CD4-positive, alpha-beta T cell treated with Interleukin-2 at 100 ng/mL for 4 hours (primary cell): ENCODE measurements at places on chromosomes 1 and 21.
A peak's percentile ranks its signal among the peaks of the same experiment; 100 is the strongest.

- no peak for DNase-seq
These were observed 191.3 kb downstream of the BACH1 start for GRCh38 chr21:29490016-29490415.

- DNase-seq, result no peak
These were observed 12.6 kb downstream of the SLC45A1 start for GRCh38 chr1:8330271-8331125.

- DNase-seq, result no peak
These were observed 8.2 kb upstream of the DENND1B start for GRCh38 chr1:197783510-197783948.

- no peak for DNase-seq
These were observed 379.2 kb upstream of the ADAMTS5 start for GRCh38 chr21:27346041-27346448.

- DNase-seq, result no peak
These were observed 24.2 kb upstream of the DYNLT5 start for GRCh38 chr1:66728021-66728420.

DNA sequence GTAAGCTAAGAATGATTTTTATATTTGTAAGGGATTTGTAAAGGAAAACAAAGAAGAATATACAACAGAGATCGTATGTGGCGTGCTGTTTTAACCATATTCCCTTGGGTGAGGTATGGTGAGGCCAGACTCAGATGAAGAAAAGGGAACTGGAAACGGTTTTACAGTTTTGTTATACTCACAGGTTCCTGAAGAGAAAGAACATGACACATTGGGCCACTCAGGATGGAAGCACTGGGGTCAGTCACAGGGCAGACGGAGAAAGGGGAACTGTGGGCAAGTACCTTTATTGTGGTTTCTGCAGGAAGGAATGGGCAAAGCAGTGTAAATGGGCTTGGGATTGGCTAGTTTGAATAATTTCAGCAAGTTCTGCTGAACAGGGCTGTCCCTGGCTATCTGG, 177.4 kb downstream of the LBR start:
- DNase-seq, result no peak

DNA sequence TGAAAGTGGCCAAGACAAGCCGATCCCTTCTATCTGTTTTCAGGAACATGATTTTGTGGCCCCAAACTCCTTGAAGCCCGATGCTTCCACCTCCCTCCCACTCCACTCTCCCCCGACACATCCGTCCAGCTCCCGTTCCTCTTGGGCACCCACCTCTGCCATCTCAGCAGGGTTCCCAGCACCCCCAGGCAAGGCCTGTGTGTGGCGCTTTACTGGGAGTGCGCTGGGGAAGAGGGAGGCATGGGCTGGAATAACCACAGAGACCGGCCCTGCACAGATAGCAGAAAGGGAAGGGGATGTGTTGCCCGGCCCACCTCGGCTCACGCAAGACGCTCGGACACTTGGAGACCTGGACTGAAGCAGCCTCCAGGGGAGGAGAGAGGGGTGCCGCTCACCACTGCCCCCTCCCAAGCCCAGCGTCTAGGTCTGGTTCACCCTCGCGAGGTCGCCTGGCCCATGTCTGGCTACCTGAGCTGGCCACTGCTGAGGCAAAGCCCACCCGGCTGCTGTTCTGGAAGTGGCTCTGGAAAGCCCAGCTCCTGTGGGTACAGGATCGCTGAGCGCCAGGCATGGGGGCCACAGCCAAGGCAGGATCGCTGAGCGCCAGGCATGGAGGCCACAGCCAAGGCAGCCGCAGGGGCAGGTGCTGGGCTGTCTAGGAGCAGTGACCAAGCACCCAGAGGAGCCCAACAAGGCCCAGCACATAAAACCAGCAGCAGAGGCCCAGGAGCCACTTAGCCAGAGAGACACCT, 23.8 kb upstream of the COL18A1 start:
- DNase-seq, result no peak

DNA sequence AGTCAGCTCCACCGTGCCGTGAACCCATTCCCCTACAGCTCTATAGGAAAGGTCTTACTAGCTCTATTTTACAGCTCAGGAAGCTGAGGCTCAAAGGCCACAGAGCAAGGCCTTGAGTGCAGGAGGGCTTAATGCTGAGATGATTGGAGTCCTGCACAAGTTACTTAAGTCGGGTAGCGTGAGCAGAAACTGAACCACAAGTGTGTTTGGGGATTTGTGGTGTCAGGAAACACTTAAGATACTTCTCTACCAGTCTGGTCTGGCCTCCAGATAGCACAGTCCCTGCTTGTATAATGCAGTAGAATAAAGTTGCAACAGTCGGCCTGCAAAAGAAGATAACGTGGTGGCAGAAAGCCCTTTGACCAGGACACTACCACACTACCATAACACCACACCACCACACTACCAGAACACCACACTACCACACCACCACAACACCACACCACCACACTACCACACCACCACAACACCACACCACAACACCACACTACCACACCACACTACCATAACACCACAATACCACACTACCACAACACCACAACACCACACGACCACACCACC, 118.1 kb downstream of the SPSB1 start:
- DNase-seq, result no peak

GRCh38 chr1:12356004-12356890, 126.4 kb downstream of the VPS13D start:
- no peak for DNase-seq

- DNase-seq, result no peak
These were observed 177.2 kb downstream of the PRDM16 start for GRCh38 chr1:3246251-3246650.

- DNase-seq, result peak; percentile 35
These were observed 5.8 kb downstream of the VWA1 start for GRCh38 chr1:1441002-1441888.

DNA sequence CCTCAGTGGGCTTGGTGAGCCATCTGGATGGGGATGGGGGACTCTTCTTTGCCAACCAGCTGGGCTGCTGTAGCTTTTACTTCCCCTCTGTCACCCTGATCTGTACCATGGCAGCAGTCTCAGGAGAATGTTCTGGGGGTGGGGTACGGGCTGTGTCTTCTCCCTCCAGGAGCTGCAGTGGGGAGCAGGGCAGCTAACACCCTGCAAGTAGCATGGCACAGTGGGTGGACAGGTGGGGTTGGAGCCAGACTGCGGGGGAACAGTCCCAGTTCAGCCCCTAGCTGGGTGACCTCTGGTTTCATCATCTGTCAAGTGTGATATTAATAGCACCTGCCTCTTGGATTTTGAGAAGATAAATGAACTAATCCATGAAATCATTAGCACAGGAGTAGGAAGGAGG, 3.1 kb downstream of the NFASC start:
- no peak for DNase-seq

- no peak for DNase-seq
These were observed 121.8 kb upstream of the TNR start for GRCh38 chr1:175865041-175865766.

DNA sequence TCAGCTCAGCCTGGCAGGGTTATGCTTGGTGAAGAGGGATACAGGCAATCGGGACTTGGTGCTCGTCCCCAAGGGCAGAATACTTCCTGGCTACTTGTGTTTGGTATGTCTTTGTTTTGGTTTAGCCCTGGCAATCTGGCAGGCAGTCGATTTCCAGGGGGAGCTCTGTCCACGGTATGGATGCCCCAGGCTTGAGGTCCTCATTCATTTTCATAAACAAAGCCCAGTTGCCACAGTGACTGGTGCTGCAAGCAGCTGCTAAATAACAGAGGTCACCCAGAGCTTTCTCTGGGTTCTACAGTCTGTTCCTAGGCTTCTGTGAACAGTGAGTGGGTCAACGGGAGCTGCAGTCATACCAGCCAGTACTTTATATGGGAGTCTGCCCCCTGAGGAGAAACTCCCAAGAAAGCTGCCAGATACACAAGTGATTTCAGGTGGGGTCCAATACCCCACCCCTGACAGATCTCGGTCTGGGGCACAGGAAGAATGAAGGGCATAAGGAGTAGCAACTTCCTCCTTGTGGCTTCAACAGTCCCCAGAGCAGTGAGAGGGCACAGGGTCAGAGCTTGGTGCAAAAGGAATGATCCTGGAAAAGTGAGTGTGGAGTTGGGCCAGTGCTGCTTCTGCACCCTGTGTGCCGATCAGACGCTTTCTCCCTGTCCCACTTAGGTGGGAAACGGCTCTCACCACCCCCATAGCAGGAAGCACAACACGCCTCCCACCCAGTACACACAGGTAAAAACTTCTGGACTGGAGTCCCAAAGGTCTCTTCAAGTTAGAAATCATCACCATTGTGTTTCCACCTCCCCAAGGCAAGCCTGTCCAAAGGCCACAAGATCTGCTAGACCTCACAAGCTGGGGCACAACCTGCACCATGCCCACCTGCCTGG, 55.5 kb downstream of the TGFBR3 start:
- DNase-seq, result no peak

DNA sequence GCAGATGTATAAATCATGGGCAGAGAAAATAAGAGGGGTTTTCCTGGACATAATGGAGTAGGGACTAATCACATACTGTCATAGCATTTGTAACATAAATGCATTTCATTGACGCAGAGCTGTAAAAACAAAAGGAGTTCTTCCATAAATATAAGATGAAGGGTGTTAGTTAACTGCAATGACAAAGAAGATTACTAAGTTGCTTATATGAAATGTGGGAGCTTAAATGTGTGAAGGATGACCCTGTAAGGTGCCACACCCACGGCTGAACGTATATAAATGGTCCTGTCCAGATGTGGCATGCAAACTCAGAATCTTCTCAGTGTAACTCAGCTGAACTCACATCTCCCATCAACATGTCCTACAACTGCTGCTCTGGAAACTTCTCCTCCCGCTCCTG, at the start of gene KRTAP13-1:
TSS of gene KRTAP13-1 (plus strand) at position 301 of the 400 bp plus-strand sequence. CDS start at position 357, 56 bp downstream.
- no peak for DNase-seq

DNA sequence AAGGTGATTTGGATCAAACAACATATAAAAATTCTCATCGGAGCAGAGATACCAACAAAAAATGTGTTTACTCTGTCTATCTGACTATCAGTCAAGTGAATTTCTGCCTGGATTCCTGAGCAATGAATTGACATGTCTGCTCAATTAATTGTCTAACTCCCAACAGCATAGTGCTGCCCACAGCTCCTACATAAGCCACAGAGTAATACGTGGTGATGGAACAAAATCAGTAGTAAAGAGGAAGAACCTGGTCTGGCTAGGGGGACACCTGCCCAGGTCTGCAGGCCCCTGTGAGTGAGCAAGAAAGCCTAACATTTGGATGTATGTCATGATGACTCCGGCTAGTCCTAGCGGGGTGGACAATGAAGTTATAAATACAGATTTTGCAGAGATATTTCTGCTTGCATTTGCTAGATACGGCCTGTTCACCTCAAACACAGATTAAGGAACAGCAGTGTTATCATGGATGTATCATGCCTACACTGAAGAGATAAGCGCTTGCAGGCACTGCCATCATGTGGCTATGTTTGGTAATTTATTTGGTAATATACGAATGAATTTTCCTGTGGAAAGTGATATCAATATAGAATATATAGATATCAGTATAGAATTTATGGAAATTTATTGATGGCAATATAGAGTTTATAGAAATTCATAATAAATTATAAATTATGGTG, 69.6 kb upstream of the LRRC8B start:
- DNase-seq, result peak; percentile 76

DNA sequence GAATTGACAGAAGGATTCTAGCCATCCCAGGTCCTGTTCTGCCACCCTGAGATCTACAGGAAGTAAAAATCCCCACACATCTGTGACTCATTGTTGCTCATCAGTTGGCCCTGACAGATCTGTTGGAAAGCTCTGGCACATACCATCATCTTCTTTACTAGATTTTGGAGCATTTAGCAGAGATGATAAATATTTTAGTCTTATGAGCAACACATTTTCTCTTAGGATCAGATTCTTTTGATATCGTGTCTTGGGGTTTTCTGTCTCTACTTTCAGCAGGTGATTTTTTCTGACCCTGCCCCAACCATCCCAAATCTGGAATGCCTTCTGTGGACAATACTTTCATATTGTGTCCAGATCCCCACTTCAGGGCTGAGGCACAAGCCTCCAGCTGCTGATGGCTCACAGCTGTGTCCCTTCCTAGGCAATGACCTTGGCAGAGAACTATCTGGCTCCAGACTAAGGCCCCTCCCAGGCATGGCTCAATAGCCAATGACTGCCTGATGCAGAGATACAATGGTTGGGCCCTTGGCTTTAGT, 102.8 kb downstream of the GDAP2 start:
- no peak for DNase-seq

DNA sequence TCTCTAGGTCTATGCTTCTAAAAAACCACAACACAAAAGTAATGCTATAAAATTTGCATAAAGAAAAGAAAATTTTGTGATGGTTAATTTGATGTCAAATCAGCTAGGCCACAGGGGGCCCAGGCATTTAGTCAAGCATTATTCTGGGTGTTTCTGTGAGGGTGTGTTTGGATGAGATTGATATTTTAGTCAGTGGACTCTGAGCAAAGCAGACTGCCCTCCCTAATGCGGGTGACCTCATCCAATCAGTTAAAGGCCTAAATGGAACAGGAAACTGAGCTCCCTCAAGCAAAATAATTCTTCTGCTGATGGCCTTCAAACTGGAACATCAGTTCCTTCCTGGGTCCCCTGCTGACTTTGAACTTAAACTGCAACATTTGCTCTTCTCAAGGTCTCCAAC, 358.0 kb downstream of the DSCAM start:
- no peak for DNase-seq

GRCh38 chr1:87783315-87783714, 454.6 kb downstream of the LMO4 start:
- no peak for DNase-seq

DNA sequence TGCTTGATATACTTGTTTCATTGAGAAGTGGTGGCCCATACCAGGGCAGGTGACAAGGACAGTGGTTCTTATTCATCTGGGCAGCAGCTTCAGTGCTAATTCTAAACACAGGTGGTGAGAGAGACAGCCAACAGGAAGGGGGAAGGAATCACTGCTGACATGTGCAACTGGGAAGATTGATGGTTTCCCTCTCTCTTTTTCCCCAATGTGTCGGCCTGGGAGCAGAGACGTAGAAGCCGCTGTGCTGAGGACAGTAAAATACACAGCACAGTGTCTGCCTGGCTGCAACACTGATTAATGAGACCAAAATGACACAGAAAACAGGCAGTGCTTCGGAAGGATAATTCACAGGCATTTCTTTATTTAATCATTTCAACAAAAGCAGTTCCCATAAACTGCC, 48.8 kb downstream of the WARS2 start:
- DNase-seq, result no peak

DNA sequence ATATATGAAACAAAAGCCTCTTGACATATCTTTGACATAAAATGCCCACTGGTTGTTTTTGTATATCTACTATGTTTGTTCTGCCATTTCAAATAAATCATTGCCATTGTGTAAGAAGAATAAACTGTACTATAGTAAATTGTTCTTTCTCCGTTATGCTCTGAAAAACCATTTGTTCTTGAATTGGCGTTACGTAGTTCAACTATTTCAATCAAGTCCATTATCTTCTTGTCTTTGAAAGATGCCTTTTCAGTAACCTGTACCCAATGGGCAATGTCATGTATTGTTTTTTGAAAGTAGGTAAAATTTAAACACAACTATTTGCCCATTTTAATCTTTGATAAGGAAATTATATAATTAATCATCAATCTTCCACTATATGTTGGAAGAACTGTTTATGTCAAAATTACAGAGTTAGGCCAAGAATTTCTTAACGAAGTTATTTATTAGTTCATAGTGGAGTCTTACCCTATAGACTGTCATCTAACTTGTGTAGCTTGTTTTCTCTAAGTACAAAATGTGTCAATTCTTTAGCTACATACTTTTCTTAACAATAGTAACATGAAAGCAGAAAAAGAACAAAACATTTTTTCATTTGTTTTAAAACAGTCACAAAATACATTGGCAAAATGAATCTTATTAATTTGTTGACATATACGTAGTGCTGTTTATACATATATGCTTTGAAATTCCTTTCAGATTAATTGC, 294.8 kb downstream of the PTPRC start:
- DNase-seq, result no peak

GRCh38 chr1:119341372-119341947, 27.1 kb upstream of the HAO2 start:
- DNase-seq, result no peak
